Cardiac septum (tissue), 1 donor: ENCODE measurements at places on chromosomes 1 and 21. TPM values are rescaled to one million over a fixed set of nuclear protein-coding genes. Genes with fewer than 3 reads are reported as not detected.

DNA sequence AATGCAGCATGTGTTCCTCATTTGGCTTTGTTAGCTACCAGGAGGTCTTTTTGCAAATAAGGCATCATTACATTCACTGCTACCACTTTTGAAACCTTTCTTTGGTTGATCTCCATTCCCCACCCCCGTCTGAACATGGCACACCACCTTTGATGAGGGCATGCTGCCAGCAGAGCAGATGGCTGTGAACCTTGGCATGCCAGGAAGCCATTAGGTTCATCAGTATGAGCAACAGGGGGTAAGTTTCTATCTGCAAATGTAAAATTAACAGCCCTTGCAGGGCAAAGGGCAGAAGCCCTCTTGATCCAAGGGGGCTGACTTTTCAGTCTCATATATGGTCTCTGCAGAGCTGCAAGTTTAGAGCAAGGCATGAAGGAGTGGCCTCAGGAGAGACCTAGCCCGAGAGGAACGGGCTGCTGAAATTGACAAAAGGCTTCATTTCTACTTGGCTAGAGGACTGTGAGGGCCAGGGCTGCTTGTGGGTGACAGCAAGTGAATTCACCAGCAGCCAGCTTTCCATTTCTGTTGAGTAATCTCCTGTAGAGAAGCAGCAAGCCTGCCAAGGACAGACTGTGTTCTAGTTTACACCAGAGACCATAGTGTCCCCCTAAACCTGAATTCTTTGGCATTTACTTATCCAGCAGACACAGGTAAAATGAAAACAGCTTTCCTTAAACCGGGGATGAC lies 127.9 kb downstream of the ZNF326 start:
- DNase-seq, result no peak

The SELP gene
- total RNA-seq, result 10.6 TPM

- no peak for DNase-seq
These were observed 106.8 kb downstream of the NTNG1 start for GRCh38 chr1:107247679-107248078.

The SH2D2A gene
- 1.4 TPM for total RNA-seq

The SAMD13 gene
- 0.78 TPM for total RNA-seq

The NES gene
- total RNA-seq, result 699 TPM

DNA sequence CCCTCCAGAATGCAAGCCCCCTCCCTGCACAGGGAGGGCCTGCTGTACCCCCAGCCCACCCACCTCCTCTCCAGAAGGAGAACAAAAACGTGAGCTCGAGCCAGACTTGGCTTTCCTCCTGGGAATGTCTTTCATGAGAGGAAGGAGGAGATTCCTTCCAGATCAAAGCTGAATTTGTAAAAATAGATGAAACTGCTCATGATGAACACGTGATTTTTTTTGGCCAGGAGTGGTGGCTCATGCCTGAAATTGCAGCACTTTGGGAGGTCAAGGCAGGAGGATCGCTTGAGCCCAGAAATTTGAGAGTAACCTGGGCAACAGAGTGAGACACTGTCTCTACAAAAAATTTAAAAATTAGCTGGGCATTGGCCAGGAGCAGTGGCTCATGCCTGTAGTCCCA lies 21.8 kb downstream of the GPR157 start:
- peak; percentile 9 for DNase-seq
